ENCODE measurements at places on chromosomes 5 and 9.

GRCh38 chr9:7094052-7094451 is 336.3 kb downstream of the KDM4C start:
- DNase-seq, result no peak

DNA sequence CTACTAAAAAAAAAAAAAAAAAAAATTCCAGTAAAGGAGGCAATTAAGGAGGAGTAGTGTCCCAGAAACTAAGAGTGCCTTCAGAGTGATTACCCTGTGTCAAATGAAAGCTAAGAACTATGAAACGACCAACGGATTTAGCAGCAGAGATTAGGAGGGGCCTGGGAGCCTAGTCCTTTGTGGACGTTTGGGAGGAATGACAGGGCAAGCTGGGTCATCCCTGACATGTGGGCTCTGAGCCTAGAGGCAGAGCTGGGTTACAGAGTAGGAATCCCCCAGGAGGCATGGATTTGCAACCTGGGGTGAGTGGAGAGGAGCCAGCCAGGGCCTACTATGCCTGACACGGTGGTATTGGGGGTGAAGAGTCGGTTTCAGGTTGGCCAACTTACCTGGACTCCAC is 4.3 kb upstream of the ARID3C start:
- DNase-seq, result no peak

DNA sequence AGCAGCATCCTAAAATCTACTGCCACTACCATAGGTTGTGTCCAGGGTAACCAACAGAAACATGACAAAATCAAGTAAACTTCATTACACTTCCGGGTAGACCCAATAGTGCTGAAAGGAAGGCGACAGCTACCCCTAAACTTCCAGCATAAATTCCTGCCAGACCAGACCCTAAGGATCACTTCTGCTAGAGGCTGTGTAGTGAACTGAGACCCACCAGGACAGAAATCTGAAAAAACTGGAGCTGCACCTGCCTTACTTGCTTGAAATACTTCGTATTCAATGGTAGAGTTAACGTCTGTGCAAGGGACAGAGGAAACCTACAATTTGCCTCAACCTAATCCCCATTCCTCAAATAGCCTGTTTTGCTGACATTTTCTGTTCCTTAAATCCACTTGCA is 1.0 kb upstream of the SECISBP2 start:
- DNase-seq, result no peak

GRCh38 chr9:114437401-114437893 is 49.7 kb upstream of the AKNA start:
- no peak for DNase-seq
